Activated T-helper 1 cell treated with anti-CD3 and anti-CD28 coated beads, Interleukin-2, amount 50 U/mL, for 16 hours (primary cell): ENCODE measurements at places on chromosomes 7 and 10.

DNA sequence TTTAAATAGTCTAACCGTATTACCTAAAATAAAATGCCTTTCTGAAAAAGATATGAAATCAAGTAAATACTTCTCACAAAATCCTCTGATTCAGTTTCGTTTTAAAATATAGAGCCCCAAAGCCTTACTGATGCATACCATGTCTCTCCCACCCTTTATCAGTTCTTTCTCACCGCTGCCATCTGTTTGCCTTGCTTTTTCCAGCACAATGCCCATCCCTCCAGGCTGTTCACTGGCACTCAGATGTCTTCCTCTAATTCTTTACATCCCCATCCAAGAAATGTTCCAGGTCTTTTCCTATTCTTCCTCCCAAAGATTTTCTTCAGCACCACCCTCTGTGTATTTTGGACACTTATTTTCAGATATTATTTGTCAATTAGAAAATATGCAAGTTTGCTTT, 116.5 kb upstream of the LRRN3 start:
- DNase-seq, result no peak

- DNase-seq, result no peak
These were observed 223.9 kb downstream of the TCERG1L start for GRCh38 chr10:131087464-131088215.

DNA sequence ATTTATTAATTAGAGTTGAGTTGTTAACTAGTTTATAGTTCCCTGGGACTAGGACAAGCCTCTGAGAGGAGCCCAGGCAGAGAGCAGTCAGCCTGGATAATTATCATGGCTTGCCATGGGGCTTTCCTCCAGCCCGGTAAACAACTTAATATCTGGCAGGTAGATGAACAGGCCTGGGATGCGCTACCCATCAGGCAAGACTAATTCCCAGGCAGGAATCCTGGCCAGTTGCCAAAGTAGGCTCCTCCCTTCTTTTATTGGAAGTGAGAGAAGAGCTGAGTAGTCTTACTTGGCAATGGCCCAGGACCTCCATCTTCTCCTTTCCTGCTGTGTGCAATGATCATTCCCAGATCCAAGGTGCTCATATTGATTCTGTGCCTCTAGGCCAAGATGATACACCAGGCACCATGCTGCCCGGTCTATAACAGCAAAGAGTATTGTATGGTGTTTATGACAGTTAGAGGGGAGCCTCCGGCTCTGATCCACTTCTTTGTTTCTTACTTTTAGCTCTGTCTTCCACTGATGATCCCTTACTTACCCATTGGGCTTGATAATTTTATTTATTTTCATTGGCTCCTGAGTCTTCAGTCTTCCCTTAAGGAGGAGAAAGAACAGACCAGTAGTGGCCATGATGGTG, 408.7 kb downstream of the REEP3 start:
- no peak for DNase-seq

DNA sequence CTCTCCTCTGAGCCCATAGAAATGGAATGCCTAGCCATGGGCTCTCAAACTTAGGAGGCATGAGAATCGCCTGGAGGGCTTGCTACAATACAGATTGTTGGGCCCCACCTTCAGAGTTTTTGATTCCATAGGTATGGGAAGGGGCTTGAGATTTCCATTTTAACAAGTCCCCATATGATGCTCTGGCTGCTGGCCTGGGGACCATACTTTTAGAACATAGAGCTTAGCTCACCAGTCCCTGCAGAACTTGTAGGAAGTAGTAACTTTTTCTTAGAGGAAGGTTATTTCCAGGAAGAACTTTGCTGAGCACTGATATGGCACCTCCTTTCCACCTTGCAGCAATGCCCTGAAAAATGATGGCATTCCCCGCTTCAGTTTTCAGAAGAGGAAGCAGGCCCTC, 177.0 kb upstream of the ZMIZ1 start:
- DNase-seq, result no peak

GRCh38 chr7:84226759-84227158, 32.2 kb upstream of the SEMA3A start:
- DNase-seq, result no peak

DNA sequence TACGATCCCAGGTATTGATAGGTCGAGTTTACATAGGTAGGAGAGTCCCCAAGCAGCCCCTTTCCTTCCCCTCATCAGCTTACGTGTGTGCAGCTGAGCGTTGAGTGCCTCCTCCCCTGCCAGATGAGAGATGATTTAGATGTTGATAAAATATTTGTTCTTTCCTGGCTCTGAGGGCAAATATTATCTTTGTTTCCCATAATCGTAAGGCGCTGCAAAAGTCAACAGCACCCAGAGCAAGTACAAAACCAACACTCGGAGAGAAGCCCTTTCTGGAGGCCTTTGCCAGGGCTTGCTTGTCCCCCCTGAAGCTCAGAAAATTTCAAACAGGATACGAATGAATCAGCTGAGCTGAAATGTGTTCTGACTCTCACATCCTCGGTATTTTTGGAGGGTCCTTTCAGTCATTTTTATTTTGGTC, 683.2 kb downstream of the LRMDA start:
- no peak for DNase-seq

DNA sequence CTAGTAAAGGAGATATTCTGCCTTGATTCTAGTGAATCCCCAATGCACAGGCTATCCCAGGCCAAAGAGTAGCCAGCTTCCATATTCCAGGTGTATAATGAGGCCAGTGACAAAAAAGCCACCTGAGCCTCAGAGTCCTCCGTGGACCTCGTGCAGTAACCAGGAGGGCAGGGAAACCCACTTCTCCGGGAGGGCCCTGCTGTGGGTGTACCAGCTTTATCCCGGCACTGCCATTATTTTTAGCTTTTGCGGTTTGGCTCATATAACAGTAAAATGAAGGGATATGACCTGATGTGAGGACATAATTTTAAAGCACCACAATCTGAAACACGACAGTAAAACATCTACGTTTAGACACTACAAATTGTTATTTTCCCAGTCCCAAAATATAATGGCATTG, 109.0 kb downstream of the SVIL start:
- DNase-seq, result no peak

DNA sequence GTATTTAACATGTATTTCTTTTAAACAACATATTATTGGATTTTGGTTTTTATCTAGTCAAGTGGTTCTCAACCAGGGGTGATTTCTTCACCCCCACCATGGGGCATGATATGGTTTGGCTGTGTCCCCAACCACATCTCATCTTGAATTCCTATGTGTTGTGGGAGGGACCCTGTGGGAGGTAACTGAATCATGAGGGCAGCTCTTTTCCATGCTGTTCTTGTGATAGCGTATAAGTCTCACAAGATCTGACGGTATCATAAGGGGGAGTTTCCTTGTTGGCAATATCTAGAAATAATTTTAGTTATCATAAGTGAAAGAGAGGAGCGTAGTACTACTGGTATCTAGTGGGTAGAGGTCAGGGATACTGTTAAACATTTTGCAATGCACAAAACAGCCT, 37.6 kb downstream of the TMEM168 start:
- no peak for DNase-seq

GRCh38 chr7:135959646-135960363, 17.4 kb downstream of the MTPN start:
- DNase-seq, result no peak

- DNase-seq, result no peak
These were observed 99.6 kb upstream of the TBX20 start for GRCh38 chr7:35353481-35353880.

GRCh38 chr7:95910341-95910740, 138.0 kb downstream of the DYNC1I1 start:
- no peak for DNase-seq

GRCh38 chr7:92319243-92319642, 73.5 kb downstream of the ANKIB1 start:
- DNase-seq, result no peak

DNA sequence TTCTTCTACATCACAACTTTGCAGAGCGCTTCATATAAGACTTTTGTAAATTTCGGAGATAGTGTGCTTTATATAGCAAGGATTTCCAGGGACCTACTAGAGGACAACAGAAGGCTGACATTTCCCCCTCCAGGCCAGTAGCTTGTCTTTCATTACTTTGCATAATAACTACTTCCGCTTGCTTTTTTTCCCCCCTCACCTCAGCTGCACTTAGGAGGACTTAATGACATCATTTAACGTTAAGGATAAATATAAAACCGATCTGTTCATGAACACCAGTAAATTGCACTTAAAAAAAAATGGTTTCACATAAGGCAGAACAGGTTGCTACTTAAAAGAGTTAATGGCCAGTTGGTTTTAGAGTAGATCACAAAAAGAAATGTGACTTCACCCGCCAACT, 172.3 kb downstream of the AUTS2 start:
- no peak for DNase-seq

GRCh38 chr10:30500534-30500933, 66.5 kb downstream of the MAP3K8 start:
- DNase-seq, result no peak

DNA sequence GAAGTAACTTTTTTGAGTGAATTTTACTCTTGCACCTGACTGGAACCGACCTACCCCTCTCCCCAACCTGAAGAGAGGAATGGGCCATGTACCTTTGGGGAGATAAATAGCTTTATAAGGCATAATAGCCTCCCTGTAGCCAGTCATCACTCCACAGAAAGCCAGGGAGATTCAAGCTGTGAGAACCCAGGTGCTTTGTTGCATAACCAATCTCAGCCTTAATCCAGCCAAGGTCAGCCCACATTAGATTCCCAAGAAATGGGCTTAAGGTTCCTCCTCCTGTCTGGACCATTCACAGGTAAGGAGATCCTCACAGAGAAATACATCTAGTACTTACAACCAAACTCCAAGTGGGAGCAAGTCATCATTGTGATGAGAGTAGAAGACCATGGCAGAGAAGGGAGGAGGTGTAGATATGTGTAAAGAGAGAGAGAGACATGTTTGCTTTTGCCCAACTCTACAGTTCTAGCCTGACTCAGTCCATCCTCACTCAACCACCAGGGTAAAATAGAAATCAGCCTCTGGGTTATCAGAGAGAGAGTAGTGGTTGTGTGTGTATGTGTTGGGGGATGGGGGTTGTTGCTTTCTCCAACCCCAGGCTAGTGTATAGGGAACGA, 23.6 kb downstream of the SKIDA1 start:
- DNase-seq, result no peak

DNA sequence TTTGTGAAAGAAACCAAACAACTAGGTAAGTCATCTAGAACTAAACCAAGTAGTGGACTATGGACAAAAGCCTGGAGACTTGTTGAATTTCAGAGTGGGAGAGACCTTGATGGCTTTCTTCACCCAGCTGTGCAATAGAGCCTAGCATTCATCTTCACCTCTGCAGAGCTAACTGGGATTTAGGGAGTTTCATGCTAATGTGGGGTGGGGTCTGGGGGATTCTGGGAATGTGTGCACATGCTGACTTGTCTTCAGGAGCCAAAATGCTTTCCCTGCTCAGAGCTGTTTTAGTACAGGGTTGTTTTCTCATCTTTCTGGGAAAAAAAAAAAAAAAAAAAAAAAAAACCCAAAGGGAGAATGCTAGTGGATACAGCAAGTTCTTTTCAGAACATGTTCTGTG, 81.3 kb upstream of the ARHGAP21 start:
- DNase-seq, result no peak

DNA sequence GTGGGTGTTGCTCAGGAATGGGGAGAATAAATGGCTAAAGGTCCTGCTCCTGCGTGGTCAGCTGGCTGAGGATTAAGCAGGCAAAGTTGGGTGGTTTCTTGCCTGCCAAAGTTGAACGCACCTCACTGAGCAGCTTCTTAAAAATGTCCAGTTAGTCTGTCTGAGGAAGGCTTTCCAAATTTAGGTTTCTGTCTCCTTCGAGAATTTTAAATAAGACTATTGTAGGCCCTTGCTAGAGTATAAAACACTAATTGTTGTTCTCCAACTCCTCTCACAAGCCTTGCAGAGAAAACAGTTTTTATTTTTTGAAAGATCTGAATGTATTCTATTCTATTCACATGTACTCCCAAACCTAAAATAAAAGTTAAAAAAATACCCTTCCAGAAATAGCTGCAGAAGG, 122.0 kb upstream of the LAMB4 start:
- DNase-seq, result no peak

- no peak for DNase-seq
These were observed 1252.2 kb downstream of the REEP3 start for GRCh38 chr10:64773357-64773756.

- no peak for DNase-seq
These were observed 552.7 kb downstream of the DNAJB6 start for GRCh38 chr7:157889480-157889879.

GRCh38 chr10:58107506-58107905, 160.2 kb downstream of the IPMK start:
- DNase-seq, result no peak

- DNase-seq, result no peak
These were observed 3.5 kb downstream of the DENND11 start for GRCh38 chr7:141698247-141699015.

DNA sequence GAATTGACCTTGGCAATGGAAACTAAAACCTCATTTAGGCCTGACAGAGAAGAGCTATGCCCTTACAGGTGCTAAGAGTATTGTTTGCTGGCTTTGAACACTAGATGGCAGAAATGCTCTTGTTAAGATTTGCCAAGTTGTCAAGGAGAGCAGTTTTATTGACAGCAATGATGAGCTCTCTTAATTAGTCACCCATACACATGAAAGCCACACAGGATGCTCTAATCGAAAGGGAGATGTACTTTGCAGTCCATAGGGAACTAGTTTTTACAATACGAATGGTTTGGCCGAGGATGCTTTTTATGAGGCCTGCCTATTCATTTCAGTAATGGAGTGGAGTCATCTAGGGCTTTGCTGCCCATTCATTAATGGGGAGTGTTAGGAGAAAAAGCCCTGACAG, 45.4 kb upstream of the MBL2 start:
- DNase-seq, result no peak

DNA sequence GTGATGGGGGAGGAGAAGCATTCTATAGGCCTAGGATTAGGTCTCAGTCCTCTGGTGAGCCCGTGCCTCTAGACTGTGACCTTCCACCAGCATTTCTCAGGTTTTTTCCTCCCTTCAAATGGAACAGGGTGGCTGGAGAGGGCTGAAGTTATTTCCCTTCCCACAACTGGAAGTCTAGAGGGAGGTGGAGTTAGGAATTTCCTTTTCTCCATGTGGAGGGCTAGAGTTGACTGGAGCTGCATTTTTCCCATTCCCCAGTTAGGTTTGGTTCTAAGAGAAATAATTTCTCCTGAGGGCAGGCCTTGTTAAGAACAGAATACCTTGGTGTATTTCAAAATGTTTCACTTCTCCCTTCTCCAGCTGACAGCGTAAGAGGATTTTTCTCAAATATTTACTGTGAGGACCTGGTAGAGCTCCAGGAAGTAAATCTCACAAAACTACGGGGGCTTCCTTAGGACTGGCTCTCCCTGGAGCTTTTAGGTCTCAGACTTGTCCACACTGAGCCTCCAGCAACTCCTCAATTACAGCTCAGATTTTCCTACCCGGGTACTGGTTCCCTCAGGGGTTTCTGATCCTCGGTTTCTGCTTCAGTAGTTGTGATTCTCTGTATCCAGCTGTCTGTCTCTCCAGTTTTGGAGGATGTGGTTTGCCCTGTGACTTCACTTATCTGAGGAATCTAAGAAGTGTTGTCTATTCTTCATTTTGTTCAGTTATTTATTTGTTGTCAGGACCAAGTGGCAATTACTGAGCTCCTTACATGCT, 6.0 kb upstream of the REEP3 start:
- no peak for DNase-seq
